ENCODE measurements at places on chromosomes 3 and 15.

- no peak for DNase-seq
Observed at GRCh38 chr3:121155028-121155427, 247.0 kb downstream of the STXBP5L start.

- DNase-seq, result no peak
Observed at GRCh38 chr3:72872183-72872582, 15.7 kb upstream of the GXYLT2 start.

DNA sequence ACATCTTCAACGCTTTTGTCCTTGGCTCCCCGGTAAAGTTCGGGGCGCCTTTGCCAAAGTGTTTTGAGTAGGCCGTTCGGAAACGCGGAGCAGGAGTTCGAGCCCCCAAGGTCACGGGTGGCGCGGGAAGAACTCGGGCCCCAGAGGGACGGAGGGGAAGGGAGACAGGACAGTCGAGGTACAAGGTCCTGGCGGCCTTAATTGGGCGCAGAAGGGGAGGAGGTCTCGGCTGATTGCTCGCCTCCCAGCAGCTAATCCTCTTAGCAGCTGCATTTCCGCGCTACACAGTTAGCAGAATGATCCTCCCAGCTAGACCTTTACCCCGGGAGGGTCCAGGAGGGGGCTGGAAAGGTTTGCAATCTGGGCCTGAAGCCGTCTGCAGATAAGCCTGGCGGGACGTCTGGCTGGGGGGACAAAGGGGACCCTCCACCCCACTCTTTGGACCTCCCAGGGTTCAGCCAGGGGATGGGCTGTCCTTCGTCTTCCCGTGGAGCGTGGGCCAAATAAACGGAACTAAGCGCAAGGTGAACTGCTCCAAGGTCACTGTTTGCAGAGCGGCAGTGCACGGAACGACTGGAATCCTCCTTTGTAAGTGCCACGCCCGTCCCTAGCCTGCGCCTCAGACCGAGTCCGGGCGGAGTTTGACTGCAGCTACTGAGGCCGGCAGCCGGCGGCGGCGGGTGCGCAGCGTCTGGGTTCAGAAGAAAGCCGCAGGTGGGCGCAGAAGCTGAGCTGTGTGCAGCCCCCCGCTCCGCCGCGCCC, 7.2 kb downstream of the EOMES start:
- no peak for DNase-seq

DNA sequence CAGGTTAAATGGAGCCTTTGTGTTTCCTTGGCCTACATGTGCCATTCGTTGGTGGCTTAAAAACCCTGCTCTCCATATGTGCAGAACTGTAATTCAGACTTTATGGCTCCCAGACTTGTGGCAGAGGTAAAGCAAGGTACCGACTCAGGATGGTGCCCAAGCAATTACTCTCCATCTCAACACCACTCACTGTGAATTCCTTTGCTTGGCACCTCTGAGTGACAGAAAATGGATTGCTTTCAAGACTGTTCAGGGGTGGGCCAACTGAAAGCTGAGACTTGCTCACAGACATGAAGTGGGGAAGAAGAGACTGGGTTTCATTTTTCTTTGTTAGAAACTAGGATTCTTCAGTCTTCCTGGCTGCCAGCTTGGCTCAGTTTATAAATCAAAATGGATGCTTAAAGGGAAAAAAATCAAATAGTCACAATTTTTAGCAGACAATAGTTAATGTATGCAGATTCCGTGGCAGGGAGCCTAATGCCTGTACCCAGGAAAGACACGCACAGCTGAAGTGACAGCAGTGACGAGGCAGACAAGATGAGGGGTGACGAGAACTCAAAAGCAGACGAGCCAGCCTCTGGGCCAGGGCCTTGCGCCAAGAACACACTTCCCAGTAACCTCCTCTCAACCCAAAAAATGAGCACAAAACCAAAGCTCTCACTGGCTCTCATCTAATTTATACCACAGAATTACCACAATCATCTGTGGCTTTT, 207.9 kb upstream of the SLC2A2 start:
- DNase-seq, result no peak

DNA sequence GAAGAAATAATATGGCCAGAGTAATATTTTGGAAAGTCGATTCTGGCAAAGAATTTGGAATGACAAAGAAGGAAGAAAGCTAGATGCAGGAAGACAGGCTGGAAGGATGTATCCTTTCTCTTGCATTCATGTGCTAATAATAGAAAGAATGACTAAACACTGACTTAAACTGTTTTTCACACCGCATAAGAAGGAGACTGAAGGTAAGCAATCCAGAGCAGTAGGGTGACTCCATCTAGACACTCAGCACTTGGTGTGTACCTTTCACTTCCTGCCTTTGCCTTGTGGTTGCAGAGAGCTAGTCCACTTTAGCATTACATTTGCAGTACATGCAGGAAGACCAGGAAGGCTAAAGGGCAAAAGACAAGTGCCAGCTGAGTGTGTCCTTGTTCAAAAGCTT, 234.6 kb downstream of the RBMS3 start:
- DNase-seq, result no peak

GRCh38 chr3:25831578-25831977, 41.7 kb downstream of the OXSM start:
- DNase-seq, result no peak

GRCh38 chr3:128493570-128494366, 767 bp upstream of the GATA2 start:
- peak; percentile 90 for DNase-seq

DNA sequence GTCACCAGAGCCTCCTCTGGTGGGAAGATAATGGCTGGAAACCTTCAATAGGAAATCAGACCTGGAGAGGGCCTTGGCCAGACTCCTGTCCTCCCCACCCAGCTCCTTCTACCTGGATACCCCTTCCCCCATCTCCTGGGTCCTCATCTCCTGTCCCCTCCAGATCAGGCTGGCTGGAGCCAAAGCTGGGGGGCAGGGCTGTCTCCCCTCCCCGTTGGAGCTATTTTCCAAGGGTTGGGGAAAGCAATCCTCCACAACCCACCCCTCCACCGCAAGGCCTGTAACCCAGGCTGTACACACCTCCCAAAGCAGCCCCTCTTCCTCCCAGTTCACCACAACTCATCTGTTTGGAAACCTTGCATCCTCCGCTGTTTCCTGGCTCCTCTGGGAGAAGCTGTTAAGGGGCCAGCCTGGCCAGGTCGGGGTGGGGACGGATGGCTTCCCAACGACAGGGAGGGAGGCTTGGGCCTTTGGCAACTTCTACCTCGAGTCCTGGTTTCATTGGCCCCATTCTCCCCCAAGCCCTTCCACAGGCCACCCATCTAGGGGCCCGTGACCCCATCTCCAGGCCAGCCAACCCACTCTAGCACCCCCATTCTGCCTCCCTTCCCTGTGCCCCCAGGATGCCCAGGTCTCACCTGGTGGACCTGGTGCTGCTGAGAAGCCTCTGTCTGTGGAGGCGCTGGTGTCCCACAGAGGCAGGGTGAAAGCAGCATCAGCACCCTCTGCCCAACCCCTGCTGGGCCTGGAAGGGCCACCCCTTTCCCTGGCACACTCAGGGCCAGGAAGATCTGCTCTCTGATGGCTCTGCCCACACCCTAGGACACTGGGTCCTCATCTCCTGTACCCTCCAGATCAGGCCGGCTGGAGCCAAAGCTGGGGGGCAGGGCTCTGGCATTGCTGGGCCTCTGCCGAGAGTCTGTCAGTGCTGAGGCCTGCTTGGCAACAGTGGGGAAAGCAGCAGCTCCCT, 22.1 kb upstream of the GOLGA6C start:
- DNase-seq, result no peak

- no peak for DNase-seq
Observed at GRCh38 chr15:48507416-48508065, 138.0 kb downstream of the FBN1 start.

- no peak for DNase-seq
Observed at GRCh38 chr15:85730001-85730820, 64.5 kb downstream of the KLHL25 start.

- DNase-seq, result no peak
Observed at GRCh38 chr3:106299300-106300098, 430.7 kb upstream of the CBLB start.

GRCh38 chr3:188229177-188229576, 75.2 kb downstream of the LPP start:
- no peak for DNase-seq

DNA sequence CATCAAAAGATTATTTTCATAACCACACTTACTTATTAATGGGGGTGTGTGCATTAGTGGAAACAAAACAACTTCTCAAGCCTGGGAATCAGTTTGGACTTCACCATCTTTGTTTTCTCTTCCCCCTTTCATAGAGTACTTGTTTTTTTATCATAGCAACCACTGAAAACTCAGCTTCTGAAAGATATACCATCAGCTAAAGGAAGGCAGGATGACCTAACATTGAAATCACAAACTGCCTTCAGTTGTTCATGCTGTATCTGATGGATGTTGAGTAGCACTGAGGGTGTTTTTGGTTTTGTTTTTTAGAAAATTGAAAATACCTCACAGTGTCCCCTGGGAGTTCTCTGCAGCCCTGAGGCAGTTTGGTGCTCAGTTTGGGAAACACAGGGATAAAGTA, 46.5 kb downstream of the NEK10 start:
- DNase-seq, result no peak

DNA sequence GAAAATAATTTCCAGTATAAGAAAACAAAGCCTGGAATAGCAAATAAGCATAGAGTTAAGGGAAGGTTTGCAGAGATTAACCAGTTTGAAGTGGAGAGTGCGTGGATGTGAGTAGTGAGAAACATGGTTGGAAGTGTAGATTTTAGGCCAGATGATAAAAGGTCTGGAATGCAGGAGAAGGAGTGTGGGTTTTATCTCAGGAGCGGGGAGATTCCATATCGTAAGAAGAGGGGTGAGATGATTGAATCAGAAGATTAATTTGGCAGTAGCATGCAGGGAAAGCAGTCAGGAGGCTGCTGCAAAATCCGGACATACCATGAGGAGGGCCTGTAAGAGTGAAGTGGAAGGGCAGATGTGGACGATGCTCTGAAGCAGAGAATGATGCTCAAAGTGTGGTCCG, 13.7 kb downstream of the PPARG start:
- DNase-seq, result no peak

DNA sequence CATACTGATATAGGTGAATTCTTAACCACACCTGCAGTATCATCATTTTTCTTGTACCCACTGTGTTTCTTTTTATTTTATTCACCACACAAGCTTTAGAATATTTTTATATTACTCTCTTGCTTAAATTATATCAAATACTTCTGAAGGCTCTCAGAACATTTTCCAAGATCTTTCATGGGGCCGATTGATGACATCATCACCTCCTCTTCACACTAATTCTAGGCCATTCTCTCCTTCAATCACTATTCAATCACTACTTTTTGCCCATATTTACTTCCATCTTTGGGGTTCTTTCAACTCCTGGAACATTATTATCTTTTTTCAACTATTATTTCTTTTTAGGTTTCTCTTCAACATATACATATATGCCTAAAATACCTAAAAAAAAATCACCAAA, 1438.8 kb upstream of the ALCAM start:
- DNase-seq, result no peak

- DNase-seq, result peak; percentile 76
Observed at GRCh38 chr3:194782698-194783404, 97.2 kb downstream of the FAM43A start.

DNA sequence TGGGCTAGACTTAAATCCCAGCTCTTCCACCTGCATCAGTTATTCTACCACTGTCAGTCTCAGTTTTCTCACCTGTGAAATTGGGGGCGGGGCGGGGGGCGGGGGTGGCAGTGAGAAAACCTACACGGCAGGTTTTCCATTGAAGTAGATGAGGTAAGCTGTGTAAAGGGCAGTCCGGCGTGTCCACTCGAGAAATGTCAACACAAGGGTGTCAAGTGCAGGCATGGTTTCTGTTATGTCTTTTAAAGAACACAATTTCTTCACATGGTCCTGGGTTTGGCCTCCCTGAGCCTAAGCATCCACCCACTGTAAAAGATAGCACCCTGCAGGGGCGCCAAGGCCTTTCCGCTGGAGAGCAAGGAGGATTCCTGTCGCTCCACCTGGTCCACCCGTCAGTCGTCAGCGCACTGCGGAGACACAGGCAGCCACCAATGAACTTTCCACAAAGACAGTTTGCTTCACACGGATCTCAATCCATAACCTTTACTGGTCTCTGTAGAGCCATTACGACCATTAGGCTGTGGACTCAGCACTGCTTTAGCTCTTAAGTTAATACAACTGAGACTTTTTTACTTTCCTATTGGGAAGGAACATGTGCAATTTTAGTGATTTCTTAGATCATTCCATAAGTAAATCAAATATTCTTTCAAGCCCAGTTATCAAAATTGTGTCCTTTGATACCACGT, 99.5 kb upstream of the FOXB1 start:
- DNase-seq, result no peak

GRCh38 chr3:186824430-186825139, 17.9 kb upstream of the ADIPOQ start:
- DNase-seq, result no peak

- no peak for DNase-seq
Observed at GRCh38 chr3:12638105-12638504, 25.8 kb downstream of the RAF1 start.

GRCh38 chr3:188562144-188562543, 408.2 kb downstream of the LPP start:
- no peak for DNase-seq

GRCh38 chr3:194455481-194455880, 31.3 kb downstream of the ATP13A3 start:
- DNase-seq, result no peak

GRCh38 chr15:62881056-62881455, 161.5 kb upstream of the TPM1 start:
- no peak for DNase-seq

DNA sequence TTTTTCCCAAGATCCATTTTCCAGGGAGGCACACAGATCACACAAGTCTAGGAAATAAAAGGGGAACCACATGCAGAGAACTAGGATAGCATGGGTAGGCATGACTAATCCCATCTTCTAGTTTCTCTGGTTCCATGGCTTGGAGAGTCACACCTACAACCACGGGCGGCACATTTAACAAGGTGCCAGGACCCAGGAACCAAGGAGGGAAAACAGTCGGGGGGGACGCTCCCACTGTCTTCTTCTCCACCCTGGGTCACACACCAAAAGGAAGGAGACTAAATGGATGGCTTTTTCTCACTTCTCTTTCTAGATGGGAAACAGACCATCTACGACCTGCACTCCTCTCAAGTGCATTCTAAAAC, 4.6 kb upstream of the SMCO1 start:
- no peak for DNase-seq

DNA sequence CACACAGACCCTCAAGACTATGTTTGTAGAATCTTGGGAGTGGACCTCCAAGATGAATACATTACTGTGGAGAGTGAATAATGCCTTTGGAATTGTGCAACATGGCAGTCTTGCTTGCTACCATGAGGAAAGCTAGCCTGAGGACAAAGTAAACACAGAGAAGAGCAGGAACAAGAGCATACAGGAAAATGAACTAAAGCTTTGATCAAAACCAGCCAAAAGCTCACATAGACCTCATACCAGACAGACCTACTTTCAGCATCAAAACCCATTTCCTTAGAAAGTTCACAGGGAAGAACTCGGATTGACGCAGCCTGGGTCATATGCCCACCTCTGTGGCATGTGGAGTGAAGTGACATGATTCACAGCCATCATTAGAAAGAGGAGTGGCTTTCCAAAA, 3.3 kb upstream of the RAB8B start:
- DNase-seq, result no peak

GRCh38 chr3:149095487-149095886, 9.2 kb upstream of the HLTF start:
- DNase-seq, result no peak

- no peak for DNase-seq
Observed at GRCh38 chr3:161689584-161690298, 193.1 kb downstream of the OTOL1 start.

- no peak for DNase-seq
Observed at GRCh38 chr15:85412956-85413854, 32.8 kb downstream of the AKAP13 start.
